ENCODE measurements at places on chromosomes 1 and 21. TPM values are rescaled to one million over a fixed set of nuclear protein-coding genes. Genes with fewer than 3 reads are reported as not detected.

Gene ZBTB8A
- 2.9 TPM for total RNA-seq

Gene THEM5
- not detected for total RNA-seq

Gene PTPN14
- 25.1 TPM for total RNA-seq

Gene CRYBG2
- total RNA-seq, result not detected

Gene USP24
- total RNA-seq, result 32.9 TPM

Gene HSD3B1
- total RNA-seq, result not detected

Gene PGLYRP4
- not detected for total RNA-seq

GRCh38 chr1:117572546-117572945 lies 33.3 kb upstream of the TENT5C start:
- DNase-seq, result no peak

- DNase-seq, result no peak
Observed at GRCh38 chr21:24590261-24590660, 1017.0 kb downstream of the MRPL39 start.

DNA sequence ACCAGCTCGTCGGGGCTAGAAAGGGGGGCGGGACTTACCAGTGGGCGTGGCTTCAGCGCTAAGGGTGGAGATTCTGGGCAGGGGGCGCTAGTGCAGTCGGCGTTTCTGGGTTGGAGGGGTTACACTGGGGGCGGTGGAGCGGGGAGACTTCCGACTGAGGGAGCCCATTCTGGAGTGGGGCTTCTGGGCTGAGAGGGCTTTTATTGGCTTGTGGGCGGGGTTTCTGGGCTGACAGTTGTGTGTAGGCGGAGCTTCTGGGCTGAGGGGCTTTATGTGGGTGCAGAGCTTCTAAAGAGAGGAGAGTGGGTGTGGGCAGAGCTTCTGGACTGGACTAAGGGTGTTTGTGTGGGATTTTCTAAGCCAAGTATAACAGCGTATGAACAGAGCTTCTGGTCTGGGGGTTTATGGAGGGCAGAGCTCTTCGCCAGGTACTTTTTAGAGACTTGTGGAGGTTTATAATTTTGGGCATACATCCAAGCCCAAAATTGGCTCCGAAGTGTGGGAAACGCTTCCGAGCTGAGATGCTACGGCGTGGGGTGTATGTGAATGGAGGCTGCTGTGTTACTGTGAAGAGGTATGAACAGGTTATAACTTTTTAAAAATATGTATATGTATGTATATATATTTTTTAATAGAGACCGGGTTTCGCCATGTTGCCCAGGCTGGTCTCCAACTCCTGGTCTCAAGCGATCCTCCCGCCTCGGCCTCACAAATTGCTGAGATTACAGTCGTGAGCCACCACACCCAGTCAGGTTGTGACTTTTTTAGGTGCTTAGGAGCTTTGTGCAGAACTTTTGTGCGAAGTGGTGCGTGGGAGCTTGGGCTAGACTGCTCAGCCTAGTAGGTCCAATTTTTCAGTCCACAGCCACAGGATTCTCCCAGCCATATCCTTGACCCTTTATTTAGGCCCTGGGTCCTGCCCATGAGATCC lies 825 bp downstream of the TMEM39B start:
- no peak for DNase-seq

DNA sequence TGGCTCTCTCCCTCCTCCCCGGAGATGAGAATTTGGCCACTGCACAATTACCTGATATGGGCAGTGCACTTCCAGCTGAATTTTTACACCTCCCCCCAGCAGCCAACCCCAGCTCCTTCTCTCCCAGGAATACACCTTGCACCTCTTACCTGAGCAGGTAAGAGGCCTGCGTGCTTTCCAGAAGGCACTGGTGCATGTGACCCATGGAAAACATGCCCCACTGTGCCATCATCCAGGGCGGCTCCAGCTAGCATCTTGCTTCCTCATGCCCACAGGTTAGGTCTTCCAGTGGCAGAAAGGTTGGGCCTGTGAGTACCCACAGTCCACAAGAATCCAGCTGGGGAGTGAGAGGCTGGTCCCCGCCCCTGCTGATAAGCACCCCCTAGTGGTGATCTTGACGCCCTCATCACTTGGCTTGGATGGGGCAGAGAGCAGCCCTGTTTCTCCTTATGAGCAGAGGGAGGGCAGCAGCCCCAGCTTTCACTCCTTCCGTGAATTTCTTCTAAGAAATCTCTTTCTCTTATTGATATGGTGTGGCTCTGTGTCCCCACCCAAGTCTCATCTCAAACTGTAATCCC lies 57.8 kb downstream of the EDARADD start:
- DNase-seq, result no peak

DNA sequence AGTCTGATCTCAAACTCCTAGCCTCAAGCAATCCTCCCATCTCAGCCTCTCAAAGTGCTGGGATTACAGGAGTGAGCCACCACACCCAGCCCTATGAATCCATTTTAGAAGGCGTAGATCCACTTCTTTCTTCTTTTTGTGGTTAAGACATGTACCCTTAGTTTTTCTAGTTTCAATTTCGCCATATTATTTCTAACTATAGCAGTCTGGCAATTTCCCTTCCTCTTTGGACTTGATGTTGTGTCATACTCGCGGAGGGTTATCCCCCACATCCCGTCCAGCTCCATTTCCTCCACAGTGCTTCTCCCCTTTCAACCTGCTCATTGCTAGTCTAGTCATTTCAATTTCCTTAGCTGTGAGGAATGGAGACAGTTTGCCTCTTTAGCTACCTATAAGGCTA lies 5.2 kb upstream of the LRRC8D start:
- no peak for DNase-seq

DNA sequence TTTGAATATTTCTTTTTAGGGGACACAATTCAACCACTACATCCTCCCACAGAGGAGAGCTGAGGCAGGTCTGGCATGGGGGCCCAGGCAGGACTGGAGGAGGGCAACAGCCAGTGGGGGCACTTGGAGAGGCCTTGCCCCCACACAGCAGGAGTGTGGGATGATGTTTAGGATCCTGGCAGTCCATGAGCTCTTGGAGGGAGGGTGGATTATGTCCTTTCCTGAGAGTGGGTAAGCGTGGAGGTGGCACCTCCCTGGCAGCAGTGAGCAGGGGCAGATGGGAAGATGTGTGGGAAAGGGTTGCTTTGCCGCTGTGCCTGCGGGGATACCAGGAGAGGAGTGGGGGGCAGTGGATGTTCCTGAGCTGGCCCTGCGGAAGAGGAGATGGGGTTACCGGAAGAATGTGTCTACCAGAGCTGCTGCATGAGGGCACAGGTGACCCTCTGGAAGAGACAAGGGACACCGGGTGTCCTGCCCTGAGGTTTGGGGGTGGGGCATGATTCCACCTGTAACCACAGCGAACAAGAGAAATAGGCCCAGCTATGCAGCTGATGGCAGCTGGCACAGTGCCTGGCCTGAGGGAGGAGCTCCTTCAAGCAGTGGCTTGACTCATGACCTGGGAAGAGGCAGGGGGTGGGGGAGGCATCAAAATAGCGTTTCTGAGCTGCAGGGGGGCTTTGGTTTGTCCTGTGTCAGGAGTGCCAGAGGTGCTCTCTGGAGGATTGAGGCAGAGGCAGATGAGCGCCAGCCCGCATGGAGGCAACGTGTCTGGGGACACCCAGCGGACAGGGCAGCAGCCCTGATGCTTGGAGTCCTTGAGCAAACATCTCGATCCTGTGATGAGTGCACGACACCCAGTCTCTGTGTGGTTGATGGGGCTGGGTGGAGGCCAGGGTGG lies 123.9 kb upstream of the TMPRSS2 start:
- DNase-seq, result no peak

- DNase-seq, result no peak
Observed at GRCh38 chr1:118717893-118718292, 270.2 kb downstream of the TBX15 start.

- DNase-seq, result no peak
Observed at GRCh38 chr1:46153732-46154131, 21.2 kb upstream of the TSPAN1 start.

DNA sequence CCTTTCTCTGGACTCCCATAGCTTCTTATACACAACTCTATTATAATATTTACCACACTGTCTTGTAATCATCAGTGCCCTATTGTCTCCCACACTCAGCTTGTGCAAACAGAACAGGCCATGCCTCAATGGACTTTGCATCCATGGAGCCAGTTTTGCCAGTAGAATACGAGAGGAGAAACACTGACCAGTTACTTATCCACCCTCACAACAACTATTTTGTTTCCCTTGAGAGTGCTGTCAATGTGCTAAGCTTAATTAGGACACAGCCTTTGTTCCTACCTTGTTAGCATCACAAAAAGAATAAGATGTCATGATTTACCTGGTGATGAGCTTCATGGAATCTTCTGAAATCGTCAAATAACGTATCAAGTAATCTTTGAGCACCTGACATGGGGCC lies 18.1 kb upstream of the LRRC52 start:
- no peak for DNase-seq

DNA sequence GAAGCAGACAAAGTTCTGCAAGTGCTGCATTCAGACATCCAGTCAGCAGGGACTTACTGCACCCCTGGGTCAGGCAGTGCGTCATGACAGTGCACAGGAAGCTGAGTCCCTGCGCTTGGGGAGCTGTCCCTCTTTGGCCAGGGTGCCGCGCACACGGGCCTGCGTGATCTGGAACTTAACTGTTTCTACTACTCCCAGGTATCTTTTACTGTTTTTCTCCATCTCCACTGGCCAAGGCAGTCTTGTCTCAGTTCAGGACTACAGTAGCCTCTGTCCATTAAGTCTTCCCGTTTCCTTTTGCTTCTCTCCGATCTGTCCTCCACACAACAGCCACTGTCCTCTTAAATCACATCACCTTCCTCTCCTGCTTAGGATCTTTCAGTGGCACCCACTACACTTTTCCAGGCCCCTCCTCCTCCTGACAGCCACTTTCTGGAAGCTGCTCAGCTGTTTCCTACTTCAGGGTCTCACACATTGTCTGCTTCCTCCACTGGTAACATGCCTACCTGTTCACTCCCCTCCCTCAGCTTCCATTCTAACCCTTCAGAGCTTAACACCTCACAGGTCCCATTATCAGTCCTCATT lies 15.9 kb downstream of the ERRFI1 start:
- DNase-seq, result no peak

DNA sequence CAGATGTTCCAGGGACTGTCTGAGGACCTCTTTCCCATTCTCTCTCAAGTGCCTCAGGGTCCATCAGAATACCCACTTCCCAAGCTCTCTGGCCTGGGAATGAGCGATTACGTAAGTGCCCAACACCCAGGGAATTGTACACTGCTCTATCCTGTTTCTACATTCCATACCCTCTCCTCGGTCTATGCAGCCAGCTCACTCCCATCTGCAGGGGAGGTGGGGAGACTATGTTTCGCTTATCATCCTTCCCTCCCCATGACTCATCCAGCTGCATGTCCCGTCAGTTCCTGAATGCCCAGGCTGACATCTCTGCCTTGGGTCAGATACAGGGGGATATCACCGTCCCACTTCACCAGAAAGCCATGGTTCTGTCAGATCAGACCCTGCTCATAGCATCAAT lies 34.5 kb upstream of the CD1D start:
- DNase-seq, result no peak

GRCh38 chr1:230069796-230070195 lies 2.8 kb downstream of the GALNT2 start:
- DNase-seq, result no peak

DNA sequence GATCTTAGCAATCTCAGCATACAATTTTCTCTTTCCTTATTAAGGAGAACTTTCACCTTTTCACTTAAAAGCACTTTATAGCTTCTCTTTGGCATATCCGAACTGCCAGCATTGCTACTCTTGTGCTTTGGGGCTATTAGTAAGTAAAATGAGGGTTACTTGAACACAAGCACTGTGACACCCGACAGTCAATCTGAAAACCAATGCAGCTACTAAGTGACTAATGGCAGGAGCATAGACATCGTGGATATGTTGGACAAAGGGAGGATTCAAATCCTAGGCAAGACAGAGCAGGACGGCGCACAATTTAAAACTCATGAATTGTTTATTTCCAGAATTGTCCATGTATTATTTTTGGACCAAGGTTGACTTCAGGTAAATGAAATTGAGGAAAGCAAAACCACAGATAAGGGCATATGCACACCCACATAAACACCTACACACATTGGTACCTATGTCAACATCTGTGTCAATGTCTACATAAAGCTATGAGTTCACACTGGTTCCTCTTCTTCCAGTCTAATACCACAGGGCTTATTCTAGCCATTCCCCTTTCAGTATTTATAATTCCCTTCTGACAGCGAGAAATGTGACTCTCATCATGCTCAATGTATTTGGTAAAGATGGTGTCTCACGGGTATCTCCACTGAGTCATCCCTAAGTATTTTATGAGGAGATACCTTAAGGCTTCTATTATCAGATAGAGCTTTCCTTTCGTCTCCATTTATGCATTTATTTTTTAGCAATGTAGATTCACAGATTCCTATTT lies 75.3 kb upstream of the RALGPS2 start:
- no peak for DNase-seq

DNA sequence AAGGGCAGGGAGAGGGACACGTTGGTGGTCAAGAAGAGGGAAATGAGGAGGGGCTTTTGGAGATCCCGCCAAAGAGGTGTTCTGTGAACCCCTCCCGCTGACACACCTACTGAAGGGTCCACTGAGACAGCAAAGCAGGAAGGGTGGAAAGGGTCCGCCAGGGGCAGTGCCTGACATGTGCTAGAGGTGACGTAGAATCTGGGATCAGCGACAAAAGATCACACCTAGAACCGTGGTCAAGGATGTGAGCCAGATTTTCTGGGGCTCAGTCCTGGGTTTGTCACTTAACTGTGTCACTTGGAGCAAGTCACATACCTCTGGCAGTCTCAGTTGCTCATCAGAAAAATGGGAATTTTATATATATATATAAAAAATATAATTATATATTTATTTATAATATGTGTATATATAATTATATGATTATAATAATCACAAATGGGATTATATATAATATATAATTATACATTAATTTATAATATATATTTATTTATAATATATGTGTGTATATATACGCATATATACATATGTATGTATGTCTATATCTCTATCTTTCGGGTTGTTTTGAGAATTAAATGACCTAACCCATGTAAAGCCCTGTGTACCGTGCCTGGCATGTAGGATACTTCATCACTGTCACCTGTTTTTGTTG lies 35.0 kb upstream of the ATP5PO start:
- no peak for DNase-seq

DNA sequence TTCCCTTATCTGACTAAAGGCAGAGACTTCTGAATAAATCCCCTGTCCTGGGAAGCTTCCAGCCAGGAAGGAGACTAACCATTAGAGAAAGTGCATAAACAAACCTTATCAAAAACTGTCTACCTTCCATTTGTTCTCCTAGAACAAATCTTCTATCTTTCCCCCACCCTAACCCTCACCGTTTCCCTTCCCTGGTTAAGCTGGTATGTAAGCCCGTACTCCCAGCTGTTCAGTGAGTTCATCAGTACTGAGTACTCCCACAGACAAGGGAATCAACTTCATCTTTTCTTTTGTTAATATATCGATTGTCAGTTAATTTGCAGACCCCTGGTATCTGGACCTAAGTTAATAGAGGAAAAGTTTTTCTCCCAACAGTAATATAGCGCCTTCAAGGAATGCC lies 20.1 kb upstream of the COG2 start:
- DNase-seq, result no peak

DNA sequence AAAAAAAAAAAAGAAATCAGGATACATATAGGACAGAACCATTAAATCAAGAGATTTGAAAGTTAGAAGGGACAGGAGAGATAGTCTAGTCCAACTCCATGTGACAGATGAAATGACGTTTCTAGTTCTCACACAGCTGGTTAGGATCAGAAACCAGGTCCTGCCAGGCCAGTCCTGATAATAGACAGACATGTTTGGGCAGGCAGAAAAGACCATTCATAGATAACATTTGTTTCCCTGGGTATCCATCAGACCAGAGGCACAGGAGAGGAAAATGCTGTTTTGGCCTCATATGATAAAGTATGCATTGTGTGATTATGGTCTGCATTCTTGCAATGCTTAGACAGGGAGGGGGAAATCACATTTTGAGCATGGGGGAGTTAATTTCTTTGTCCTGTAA lies 29.3 kb downstream of the ZBTB8B start:
- no peak for DNase-seq

Data from Right ventricle myocardium superior (tissue), 1 donor.